KG1 (cell line): ENCODE measurements at places on chromosomes 11 and 22.

GRCh38 chr11:57376095-57377090 is 4.6 kb downstream of the PRG3 start:
- no peak for DNase-seq

DNA sequence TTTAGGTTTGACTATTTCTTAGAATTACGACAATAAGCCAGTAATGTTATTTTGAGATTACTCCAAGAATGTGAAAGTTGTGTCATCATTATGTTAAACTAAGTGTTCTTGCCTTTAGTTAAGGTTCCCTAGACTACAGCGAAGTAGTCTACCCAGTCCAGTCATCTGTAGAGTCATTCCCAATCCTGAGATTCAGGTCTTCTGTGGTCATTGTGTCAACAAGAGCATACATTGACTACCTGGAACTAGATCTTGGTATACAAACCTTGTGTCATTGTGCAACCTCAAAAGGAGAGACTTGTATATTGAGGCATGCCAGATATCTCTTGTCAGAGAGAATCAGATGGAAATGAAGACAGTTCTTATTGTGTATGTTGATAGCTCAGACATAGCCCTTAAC is 115.9 kb downstream of the ATM start:
- no peak for DNase-seq

GRCh38 chr11:114617157-114618124 is 21.9 kb upstream of the NXPE4 start:
- DNase-seq: no peak

GRCh38 chr11:120482149-120482548 is 29.4 kb upstream of the GRIK4 start:
- DNase-seq: no peak

- no peak for DNase-seq
Observed at GRCh38 chr11:126702987-126703386, 297.6 kb downstream of the KIRREL3 start.

DNA sequence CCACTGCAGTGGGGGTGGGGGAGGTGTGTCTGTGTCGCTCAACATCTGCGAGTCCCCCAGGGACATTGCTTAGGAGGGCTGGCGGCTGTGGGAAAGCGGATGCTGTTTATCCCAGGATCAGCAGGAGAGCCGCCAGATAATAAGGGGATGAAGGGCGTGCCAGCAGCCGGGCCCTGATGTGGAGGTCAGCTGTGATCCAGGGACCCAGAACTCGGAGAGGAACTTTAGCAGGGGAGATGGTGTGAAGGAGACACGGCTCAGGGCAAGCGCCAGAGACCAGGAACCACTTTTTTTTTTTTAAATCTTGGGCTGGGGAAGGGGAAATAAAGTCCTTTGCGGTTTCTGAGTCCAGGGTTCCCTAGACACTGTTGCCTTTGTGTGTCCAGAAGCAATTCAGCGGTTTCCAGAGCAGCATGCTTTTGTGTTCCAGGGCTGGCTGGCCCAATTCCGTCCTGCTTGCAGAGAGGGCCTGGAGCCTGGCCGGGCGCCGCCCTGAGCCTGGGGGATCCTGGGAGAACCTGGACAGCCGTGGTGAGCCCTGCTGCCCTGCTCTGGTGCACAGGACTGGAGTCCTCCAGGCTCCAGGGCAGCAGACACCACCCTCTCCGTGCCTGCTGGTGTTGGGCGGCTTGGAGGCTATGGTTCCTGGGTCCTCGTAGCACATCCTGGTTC is at the start of gene GRAMD4:
Gene GRAMD4 (plus strand): TSS at position 557 of the 672 bp plus-strand sequence. CDS start 6,414 bp downstream, outside the sequence.
- DNase-seq: no peak

GRCh38 chr11:121572571-121573059 is 119.8 kb upstream of the SORL1-AS1 start:
- DNase-seq: no peak

- DNase-seq: no peak
Observed at GRCh38 chr22:28241656-28242290, 322.7 kb upstream of the PITPNB start.
